ENCODE measurements at places on chromosomes 3 and 15.

- no peak for DNase-seq
These were observed 92.6 kb upstream of the CCDC54 start for GRCh38 chr3:107284612-107285011.

DNA sequence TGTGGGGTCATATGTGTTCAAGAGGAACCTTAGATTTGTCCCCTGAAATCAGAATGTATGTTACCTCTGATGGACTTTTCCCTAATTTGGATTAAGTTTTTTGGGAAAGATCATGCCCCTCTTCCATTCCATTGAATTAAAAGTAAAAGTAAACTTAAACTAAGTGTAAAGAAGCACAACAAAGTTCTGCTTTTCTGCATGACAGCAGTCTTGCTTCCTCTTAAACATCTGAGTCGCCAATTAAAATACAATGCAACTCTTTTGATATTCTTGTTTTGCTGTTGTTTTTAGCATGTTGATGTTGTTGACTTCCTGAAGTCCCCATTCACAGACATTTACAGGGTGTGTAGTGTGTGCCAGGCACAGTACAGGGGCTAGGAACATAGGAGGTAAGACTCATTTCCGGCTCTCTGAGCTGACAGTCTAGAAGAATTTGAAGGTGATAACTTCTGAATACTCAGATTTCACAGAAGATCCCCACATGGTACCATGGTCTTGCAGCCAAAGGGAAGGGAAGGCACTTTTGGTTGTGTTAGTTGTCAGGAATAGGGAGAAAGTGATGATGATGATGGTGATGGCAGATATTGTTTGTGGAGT is 45.0 kb downstream of the USP13 start:
- DNase-seq, result no peak

GRCh38 chr3:194928831-194929577 is 243.3 kb downstream of the FAM43A start:
- DNase-seq, result peak; percentile 4

DNA sequence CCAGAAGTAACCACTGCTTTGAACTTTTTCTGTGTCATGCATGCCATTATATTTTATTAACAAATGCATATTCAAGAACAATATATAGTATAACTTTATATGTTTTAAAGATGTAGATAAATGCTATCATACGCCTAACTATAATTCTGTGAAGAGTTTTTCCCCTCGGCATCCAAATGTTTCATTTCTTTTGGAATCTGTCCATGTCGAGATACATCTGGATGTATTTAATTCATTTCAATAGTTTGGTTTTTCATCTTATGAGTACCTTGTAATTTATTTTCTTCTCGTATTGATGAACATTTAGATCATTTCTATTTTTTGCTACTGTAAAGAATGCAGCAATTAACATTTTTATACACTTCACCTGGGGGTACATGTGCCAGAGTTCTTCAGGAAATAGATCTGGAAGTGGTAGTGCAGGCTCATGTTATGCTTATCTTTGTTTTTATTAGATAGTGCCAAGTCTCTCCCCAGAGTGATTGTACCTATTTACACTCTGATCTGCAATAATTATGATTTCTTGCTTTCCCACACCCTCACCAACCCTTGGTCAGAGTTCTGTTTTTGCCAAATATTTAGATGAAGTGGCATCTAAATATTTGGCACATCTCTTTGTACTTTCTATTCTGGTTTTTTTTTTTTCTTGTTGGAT is 29.7 kb downstream of the USP13 start:
- no peak for DNase-seq

DNA sequence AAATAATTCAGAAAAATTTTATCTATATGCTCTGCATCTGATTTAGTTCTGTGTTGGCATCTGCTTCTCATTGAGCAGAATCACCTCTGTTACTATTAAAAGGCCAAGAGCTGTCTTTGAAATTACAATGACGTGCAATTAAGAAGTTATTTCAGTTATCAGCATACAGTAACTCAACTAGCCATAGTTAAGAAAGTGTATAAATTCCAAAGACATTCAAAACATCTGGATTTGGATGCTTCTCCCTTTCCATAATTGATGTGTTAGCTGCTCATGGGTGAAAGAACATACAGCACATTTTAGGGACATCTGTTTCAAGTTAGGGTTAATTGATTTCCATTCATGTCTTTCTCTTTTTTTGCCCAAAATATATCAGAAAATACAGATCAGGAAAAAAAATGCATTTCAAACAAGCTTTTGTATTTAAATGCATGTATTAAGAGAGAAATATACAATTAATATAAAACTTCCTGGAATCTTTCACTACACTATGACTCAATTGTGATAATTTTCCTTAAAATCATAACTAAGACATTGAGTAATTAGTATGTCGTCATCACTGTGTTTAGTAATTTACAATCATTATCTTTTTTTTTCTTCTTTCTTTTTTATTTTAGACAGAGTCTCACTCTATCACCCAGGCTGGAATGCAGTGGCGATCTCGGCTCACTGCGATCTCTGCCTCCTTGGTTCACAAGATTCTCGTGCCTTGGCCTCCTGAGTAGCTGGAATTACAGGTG is 82.7 kb upstream of the MBNL1 start:
- DNase-seq, result no peak

DNA sequence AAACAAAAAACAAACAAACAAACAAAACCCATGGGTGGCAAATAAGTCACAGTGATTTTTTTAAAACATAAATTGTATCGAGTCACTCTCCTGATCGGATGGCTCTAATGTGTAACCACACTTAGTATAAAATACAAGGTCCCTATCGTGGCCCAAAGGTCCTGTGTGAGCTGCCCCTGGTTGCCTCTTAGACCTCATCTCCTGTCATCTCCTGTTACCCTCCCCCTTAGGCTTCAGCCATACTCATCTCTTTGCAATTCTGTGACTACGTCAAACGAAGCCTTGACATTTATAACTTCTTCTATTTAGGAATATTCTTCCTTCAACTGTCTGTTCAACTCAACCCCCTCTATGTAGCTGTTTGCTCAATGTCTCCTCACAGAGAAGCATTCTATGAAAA is 43.9 kb upstream of the TTBK2 start:
- DNase-seq, result no peak

- DNase-seq, result no peak
These were observed 65.1 kb downstream of the NEK11 start for GRCh38 chr3:131091768-131092167.

- no peak for DNase-seq
These were observed 14.2 kb downstream of the DNAH1 start for GRCh38 chr3:52330194-52330805.

GRCh38 chr3:141328286-141329166 is 39.8 kb upstream of the ZBTB38 start:
- no peak for DNase-seq

DNA sequence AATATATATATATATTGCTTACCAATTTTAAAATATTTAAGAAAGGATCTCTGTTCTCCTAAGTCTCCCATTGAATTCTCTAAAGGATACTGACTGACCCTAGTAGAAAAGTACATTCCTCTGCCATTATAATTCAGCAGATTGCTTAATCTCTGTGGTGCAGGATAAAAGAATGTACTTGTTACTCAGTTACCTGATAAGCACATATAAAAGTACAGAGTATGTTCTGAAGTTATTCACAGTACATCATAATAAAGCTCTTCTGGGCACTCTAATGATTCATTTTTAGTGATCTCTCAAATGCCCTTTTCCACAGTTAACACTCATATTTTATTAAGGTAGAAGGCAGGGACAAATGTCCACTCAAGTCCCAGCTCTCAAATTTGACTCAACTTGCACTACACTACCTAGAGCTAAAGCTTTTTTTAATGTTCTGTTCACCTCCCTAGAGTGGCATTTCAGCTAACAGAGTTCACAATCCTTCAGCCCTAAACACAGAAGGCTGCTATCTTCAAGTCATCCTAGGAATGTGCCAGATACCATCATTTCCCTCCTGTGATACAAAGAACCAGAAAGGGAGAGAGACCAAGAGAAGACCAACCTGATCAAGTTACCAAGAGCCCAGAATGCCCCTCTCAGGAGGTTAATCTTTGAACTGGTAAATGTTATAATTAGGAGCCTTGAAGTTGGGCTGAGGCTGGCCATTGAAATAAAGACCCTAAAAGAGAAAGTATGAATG is 53.3 kb downstream of the MEIS2 start:
- no peak for DNase-seq

GRCh38 chr3:186307594-186308221 is 54.3 kb downstream of the DGKG start:
- no peak for DNase-seq

GRCh38 chr3:11145888-11146287 is 8.4 kb upstream of the HRH1 start:
- DNase-seq, result no peak

DNA sequence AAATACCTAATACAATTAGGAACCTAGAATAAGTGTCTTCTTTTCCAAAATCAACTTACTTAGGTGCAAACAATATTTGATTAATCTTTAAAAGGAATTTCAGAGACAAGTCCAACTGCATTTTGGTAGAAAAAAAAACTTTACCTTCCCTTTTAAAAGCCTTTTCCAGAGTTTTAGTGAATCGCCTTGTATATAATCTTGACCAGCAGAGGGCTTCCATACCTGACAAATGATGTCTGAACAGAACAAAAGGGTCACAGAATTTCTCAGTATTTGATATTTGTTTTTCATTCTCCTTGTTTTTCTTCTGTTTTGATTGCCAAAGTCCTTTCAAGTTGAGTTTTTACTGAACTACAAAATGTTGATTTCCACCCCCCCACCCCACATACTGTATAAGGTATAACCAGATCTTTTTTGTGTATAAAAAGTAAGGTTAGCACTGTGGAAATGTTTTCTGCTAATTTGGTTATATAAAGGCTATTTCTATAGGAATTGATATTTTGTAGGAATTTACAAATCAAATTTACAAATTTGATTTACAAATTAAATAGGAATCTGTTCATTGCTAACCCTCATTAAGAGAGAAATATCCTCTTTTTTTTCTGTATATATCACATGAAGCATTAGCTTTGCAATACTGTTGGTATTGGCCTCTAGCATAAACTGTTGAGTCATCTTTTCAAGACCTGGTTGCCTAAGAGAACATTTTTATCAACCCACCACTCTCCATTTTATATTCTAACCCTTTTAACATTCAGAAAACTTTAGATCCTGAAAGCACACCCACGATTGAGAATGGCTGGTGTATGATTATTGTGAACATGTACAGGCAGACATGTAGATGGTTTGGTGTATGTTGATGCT is 464.1 kb upstream of the RARB start:
- peak; percentile 7 for DNase-seq

DNA sequence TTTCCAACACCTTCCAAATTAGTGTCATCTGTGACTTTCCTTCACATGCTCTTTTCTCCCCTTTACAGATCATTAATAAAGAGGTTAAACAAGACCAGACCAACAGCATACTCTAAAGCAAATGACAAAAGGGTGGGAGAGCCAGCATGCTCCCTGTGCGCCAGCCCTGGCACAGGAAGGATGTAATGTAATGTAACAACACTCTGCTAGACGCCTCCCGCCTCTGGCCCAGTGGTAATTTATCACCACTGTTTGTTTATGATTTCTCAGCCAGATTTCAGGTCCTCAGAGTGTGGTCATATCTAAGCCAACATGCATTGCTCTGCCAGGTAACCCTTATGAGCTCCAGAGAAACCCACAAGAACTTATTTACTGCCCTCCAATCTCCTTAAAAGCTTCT is 189.5 kb upstream of the WNT5A start:
- DNase-seq, result no peak

- DNase-seq, result no peak
These were observed 96.6 kb downstream of the DNAJB8 start for GRCh38 chr3:128369881-128370642.

- DNase-seq, result no peak
These were observed 54.2 kb downstream of the SYN2 start for GRCh38 chr3:12058408-12058807.

GRCh38 chr3:5205165-5205941 is 17.8 kb downstream of the EDEM1 start:
- DNase-seq, result no peak

- DNase-seq, result peak; percentile 26
These were observed 156.2 kb downstream of the ZNF621 start for GRCh38 chr3:40680685-40681657.

DNA sequence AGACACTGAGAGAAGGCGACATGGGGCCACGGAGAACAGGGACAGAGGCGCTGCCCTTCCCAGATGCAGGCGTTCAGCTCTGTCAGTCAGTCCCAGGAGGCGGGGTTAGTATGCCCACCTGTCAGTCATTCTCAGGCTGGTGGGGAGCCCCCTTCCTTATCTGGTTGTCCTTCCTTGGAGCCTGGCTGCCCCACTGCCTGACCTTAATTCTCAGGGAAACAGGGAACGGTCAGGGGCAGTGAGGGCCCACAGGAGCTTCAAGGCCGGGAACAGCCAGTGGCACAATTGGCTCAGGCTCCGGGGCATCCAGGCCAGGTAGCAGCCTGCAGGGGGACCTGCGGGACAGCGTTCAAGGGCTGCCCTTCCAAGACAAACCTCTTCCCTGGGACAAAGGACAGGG is 133.2 kb downstream of the CHSY1 start:
- no peak for DNase-seq

- no peak for DNase-seq
These were observed 49.2 kb downstream of the RYK start for GRCh38 chr3:134201201-134202130.

DNA sequence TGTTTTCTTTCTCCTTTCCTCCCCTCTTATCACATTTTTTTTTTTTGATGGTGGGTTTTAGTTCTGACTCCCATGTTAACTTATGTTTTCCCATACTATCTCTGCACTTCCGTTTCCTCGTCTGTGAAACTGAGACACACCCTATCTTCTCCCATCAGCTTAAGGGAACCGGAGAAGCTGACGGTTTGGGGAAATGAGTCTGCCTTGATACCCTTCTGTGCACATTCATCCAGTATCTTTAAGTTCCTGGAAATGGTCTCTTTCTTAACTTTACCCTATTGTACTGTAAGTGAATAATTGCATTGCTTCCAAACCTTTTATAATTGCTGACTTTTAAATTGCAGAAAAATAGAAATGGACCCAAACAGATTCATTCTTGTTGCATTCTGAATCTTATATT is 26.2 kb upstream of the CFAP161 start:
- no peak for DNase-seq

DNA sequence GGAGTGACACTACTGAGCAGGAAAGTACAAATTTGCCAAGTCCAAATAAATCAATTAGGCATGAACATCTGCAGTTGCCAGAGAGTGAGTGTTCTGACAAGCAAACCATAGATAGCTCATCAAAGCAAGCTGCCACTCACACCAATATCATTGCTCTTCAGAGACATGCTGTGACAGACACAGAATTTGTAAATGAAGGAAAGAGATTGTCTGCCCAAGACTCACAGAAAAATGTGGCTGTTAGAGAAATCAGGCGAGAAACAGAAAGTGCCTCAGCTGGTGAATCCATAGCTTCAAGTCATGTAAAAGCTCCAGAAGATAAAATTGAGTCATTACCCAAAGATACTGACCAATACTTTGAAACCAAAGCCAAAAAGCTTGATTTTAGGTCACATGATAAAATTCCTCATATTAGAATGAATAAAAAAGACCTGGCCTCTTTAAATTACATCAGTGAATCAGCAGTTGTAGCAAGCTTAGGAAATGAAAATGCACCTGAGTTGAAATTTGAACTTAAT is 50.8 kb downstream of the CRYBG3 start:
- no peak for DNase-seq

GRCh38 chr15:89179966-89180875 is 41.2 kb downstream of the RLBP1 start:
- DNase-seq, result no peak
